ENCODE measurements at places on chromosomes 5 and 9. TPM values are rescaled to one million over a fixed set of nuclear protein-coding genes. Genes with fewer than 3 reads are reported as not detected.

Gene TMEM252
- total RNA-seq: not detected

Gene INSL6
- total RNA-seq: not detected

Gene PDLIM4
- 56.8 TPM for total RNA-seq

Gene QRFP
- not detected for total RNA-seq

Gene TNFSF8
- total RNA-seq: not detected

Gene SLC34A3
- total RNA-seq: not detected

Gene AHRR
- 6.2 TPM for total RNA-seq

Gene FAM153A
- total RNA-seq: not detected

Measured in vein endothelial cell (primary cell).